Kidney capillary endothelial cell (primary cell): ENCODE measurements at places on chromosomes 13 and 19.

DNA sequence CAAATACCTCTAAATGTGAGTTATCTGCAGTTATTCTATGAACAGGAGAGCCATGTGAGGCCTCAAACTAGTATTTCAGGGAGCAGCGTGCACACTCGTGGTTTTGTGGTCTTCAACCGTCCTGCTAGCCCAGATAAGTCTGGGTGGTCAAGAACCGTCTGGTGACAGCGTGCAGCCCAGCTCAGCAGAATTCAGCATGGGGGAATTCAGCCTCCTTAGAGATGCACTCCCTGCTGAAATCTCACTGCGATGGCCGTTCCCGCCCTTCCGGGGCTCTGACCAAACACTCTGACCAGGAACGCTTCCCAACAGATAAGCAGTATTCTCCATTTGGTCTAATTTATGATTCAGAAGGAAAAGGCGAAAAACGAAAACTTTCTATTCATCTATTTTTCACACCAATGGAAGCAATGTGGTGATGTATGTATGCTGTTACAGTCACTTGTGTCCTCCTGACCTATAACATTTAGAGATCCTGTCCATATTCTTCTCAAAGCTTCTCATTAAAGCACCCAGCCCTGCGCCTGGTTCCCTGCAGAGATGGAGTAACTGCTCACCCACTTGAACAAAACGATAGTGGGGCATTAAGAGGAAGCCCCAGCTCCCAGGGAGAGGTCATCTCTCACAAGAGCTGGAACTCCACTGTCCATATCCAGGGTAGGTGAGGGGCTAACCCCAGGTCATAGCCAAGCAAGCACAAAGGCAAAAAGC lies 2.9 kb downstream of the ANKRD27 start:
- no peak for DNase-seq

- DNase-seq = peak; percentile 42
Observed at GRCh38 chr13:45847554-45848224, 3.9 kb downstream of the SIAH3 start.

DNA sequence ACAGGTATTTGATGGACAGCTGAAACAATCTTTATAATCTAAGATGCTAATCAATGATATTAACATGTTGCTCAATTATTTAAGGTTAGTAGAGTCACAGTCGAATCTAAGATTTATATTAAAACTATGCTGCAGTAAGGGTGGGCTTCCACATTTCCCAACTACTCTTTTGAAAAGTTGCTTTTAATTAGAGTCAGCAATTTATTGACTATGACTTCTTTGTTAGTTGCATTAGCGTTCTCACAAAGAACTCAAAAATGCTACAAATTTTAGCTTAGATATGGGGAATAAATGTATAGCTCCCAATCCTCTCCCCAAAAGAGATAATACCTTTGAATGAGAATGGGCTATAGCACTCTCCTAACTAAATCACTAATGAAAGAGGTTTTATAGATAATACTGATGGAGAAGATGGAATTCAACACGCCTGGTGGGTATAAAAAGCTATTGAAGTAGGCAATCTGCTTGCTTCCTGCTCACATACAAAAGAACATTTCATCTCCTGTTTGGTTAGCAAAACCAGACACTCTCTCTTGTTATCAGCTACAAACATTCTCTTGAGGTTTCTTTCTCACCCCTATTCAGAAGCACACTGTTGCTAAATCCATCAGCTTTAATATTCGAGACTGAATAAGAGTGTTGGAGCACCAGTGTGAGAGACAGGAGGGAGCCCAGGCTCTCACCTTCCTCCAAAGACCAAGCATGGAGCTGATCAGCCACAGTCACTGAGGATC lies 2.4 kb upstream of the FLT1 start:
- no peak for DNase-seq

GRCh38 chr13:109786457-109787134 lies at the start of gene IRS2:
Gene IRS2, minus strand, starts transcription at chr13:109786583. Its CDS starts 530 bp downstream, at chr13:109786053.
- peak; percentile 67 for DNase-seq

- DNase-seq = no peak
Observed at GRCh38 chr19:35563207-35563829, at the start of gene ATP4A. Gene ATP4A, minus strand, starts transcription at chr19:35563658. Its CDS starts 29 bp downstream, at chr19:35563629.

DNA sequence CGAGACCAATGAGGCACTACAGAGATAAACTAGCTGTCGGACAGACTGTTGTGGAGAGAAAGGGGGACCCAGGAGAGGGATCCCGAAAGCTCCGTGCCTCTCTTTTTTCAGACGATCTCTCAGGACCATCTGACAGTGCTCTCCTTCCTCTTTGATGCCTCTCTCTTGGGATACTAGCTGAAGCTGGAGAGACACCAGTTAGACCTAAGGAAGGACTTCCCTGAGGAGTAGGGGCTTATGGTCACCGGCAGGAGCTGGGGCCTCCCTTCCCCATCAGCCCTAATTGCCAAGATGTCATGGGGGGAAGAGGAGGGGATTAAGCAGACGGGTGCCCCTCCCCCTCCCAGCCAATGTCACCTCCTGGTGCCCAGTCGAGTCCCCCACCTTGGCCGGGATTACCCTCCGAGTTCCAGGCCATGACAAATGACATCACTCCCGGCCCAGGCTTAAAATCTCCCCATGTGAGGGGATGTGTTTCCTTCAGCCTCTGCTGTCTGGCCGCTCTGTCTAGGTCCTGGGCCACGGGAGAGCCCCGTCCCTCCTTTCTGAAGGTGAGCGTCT lies at the start of gene CRX:
Gene CRX, plus strand, starts transcription at position 478 of the 561 bp plus-strand sequence. CDS start 12,507 bp downstream, outside the sequence.
- DNase-seq = no peak

- peak; percentile 1 for DNase-seq
Observed at GRCh38 chr13:71290963-71291841, 575.8 kb downstream of the DACH1 start.

GRCh38 chr13:50238922-50239321 lies 223.7 kb downstream of the KCNRG start:
- DNase-seq = no peak
